ENCODE measurements at places on chromosomes 3 and 15.
A peak's percentile ranks its signal among the peaks of the same experiment; 100 is the strongest.

- peak; percentile 53 for DNase-seq
Measured at GRCh38 chr15:57541805-57542504, 49.7 kb upstream of the MYZAP start.

DNA sequence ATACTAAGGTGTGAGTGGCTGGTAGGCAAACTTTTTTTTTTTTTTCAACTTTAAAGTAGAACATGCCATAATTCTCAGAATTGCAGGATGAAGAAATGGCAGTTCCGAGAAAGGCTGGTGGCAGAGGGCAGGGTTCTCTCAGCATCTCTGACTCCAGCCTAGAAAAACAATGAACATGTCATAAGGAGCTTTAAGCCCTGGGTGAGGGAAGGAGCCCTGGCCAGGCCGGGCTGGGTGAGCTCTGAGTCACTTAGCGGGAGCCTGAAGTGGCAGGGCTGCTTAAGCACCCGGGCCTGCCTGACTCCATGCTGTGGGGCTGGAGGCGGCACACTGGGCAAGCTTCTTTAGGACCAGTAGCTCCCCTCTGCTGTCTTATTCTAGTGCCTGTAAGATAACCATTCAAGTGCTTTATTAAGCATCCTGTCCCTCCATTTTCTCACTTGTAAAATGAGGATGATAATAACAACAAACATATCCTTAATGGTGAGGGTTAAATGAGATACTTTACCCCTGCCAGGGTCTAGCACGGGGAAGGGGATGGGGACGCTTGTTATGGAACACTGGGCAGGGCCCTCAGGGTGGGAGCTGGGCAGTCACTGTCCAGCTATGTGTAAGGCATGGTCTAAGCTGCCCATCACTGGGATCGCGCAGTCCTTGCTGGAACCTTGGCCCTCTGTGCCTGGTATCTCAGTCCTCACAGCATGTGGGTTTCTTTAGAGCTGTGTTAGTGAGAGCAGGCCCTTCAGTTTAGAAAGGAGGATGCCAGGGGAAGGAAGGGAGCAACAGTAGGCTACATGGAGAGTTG is 18.4 kb downstream of the SMAD6 start:
- DNase-seq: no peak

DNA sequence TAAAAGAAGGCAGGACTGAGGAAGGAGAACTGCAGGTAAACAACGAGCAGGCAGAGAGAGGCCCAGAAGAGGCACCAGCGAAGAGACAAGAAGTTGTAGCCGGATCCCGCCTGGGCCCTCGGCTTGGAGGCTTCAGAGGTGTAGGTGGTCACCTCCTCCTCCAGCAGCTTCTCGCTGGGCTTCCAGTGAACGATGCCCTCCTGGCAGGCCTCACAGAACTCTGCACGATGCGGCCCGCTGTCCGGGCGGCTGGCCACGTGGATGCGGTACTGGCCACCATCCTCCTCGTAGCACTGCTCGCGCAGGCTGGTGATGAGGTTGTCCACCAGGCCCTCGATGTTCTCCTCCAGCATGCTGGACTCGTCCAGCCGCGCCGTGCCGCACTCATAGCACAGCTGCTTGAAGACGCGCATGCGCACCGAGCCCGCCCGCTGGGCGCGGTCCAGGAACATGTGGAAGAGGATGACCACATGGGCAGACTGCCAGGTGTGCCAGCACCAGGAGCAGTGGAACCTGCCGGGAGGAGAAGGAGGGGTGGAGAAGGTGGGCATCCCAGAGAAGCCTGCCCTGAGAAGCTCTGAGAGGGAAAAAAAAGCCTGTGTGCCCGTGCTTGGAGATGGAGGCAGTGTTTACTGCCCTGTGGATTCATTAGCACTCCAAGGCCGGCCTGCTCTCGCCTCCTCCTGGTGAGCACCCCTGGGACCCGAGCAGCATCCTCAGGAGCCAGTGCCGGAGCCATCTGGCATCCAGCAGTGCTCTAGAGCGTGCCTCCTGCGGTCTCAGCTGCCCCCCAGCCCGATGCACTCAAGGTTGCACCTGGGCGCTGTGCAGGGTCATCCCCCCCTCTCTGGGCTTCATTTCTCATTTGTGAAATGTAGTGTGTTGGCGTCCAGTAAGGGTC is 3.6 kb downstream of the RTP2 start:
- DNase-seq: no peak

DNA sequence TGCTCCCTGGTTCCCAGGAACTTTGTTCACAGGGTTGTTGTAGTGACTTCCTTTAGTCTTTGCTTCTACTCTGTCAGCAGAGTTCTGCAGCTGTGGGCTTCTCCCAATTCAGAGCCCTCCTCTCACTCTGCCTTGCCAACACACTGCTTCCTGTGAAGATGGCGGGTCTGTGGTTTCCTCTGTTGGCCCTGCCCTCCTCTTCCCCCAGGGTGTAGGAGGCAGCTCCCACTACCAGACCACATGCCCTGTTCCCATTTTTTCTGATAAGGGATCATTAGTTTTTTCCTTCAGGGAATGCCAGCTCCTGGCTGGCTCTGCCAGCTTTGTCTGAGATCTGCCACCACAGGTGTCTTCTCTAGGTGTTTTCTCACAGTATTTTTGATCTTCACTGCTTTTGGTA is 12.7 kb downstream of the SPSB4 start:
- DNase-seq: no peak

DNA sequence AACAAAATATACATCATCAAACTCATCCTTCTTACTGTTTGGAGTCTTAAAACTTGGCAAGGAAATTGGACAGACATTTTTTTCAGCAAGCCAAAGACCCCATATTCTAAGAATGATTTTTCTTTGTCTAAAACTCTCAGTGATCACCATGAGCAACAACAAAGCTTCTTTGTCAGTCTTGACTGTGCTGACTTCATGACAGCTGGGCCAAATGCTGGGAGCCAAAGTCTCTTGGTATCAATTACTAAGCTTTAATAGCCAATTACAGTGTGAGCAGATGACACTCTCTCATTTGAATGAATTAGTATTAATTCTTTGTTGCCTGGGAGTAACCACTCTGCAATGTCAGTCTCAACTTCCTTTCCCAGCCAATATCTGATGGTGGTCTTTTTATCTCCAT is 48.1 kb upstream of the GK5 start:
- DNase-seq: no peak

DNA sequence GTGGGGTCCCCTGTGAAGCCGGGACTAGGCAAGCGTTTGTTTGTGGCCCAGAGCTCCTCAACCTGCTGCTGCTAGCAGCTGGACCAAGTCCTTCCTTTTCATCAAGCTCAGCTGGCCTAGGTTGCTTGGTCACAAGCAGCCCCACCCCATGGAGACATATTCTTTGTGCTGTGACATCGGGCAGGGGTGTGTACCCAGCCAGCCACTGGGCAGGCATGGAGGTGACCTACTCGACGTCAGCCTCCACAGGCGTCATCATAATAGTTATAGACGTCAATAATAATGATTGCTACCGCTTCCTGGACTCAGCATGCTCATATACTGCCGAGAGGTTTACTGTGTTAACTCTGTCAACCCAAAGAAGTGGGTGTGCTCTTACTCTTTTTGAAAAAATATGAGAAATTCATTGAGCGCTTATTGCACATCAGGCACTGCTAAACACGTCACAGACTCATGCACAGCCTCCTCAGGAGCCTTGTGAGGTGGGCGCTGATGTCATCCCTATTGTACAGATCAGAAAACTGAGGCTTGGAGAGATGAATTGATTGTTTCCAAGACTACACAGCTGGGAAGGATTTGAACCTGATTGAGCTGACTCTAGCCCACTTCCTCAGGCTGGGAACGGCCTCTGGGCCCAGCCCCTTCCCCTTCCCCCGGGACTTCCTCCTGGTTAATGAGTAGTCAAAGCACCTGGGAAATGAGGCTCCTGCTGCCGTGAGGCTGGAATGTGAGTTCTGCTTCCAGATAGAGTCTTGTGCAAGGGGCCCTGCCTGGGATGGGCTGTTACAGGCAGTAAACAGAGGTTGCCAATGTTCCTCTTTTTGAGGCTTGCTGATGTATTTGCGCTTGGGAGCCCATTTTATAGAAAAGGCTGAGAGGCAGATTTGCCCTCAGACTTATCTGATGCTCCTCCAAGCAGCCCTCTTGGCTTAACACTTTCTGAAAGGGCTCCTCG is 16.2 kb downstream of the SLC6A6 start:
- DNase-seq: peak; percentile 98

GRCh38 chr15:90364251-90364650 is 12.2 kb downstream of the ZNF774 start:
- no peak for DNase-seq

GRCh38 chr15:37536967-37537605 is 397.4 kb upstream of the TMCO5A start:
- DNase-seq: no peak

GRCh38 chr3:122081543-122082247 is 26.5 kb downstream of the CD86 start:
- no peak for DNase-seq

- DNase-seq: no peak
Measured at GRCh38 chr15:85759376-85759775, 35.3 kb downstream of the KLHL25 start.

- no peak for DNase-seq
Measured at GRCh38 chr15:92898988-92899582, 1.0 kb upstream of the CHD2 start.

- no peak for DNase-seq
Measured at GRCh38 chr3:170766253-170766652, 103.7 kb downstream of the RPL22L1 start.

- DNase-seq: no peak
Measured at GRCh38 chr3:58617338-58617761, 40.2 kb upstream of the FAM107A start.

GRCh38 chr3:122987736-122988319 is 39.7 kb downstream of the SEMA5B start:
- DNase-seq: no peak

DNA sequence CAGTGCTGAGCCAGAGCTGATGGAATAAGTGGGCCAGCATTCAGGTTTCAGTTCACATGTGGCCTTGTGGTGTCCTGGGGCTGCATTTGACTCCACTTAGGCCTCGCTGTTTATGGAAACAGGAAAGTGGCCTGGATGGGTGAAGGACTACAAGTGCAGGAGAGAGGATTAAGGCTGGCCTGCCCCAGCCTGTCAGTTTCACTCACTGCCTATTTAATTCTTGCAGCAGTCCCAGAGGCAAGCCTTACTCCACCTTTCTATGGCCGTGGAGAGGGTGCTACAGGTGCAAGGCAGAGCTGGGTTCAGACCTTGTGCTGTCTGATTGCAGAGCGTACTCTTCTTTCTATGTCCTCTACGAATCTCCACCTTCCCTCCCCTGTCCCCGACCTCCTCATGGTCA is 37.7 kb downstream of the ABHD17C start:
- DNase-seq: no peak

DNA sequence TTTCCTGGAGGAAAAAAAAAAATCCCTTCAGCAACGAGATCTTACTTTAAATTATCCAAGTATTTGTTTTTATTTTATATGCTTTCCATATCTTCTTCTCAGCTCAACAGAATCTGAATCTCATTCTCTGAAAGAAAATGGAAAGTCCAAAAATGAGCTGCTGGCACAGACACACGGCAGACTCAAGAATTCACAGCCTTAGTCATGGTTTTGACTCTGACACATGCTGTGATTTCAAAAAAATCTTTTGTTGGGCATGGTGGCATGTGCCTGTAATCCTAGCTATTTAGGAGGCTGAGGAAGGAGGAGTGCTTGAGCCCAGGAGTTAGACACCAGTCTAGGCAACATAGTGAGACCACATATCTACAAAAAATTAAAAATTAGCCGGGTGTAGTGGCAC is 565.0 kb downstream of the MAGI1 start:
- no peak for DNase-seq

DNA sequence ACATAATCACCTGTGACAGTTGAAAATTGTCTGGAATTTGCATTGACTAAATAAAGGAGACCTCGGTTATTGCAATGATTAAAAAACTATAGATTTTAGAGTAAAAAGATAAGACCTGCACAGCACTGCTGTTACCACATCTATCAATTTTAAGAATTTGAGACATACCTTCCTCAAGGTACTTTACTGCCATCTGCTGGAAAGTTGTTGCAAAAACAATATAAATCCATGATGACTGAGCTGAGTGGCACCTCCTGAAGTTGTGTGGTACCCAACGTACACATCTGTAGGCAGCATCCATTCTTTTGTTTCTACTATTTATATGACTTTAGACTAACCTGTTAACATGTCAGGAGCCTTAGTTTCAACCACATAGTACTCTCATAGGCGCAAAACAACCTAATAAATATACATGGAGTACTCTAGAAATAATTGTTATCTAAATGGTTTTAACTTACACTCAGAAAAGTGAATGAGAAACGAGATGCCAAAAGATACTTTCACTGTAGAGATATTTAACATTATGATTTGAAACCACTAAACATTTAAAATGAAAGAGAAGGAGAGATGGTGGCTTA is 106.7 kb downstream of the GHSR start:
- peak; percentile 22 for DNase-seq

DNA sequence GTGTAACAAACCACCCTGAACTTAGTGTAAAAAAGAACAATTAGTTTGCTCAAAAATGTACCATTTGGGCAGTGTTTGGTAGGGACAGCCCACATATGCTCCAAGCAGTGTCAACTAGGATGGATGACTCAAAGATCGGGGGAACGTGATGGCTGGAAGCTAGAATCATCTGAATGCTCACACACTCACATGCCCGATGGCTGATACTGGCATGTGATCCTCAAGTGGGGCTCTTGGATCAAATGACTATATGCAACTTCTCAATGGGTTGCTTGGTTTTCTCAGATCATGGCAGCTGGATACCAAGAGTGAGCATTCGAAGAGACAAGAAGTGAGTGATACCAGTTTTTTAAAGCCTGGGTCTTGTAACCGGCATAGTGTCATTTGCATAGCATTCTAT is 335.9 kb upstream of the KCNMB2 start:
- no peak for DNase-seq

- no peak for DNase-seq
Measured at GRCh38 chr3:58161435-58162398, 49.1 kb downstream of the DNASE1L3 start.

GRCh38 chr3:115877615-115877899 is 254.2 kb downstream of the GAP43 start:
- no peak for DNase-seq

GRCh38 chr3:141384575-141384974 is 16.3 kb downstream of the ZBTB38 start:
- no peak for DNase-seq

DNA sequence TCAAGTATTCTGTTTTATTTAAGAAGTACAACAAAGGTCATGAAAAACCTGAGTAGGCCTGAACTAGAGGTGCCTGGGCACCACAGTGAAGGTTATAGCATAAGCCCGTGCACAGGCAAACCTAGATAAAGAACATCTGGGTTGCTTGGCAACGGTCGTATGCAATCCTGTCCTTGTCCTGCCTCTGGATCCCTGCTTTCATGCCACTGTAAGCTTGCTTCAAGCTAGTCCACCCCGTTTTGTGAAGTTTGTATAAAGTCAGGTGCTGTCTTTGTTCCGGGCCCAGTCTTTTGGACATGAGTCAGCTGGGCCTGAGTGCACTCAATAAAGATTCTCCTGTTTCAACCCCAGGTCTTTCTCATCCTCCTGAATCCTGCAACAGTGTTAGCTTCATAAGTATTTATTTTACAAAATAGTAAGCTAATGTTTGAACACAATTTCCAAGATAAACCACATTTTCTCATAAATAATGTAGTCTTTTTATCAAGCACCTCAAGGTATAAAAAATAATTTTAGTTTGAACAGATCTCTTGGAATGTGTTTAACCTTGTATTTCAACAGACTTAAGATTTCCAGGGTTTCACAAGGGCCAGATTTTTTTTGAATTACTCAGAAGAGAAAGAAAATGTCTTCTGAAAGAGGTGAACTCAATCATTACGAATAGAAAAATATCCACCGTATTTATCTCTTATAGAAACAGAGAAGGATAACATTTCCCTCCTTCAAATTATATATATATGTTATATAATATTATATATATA is 14.3 kb upstream of the SLC9C1 start:
- no peak for DNase-seq

All from HuH-7.5 (cell line).